ENCODE measurements at places on chromosomes 16 and 17. TPM values are rescaled to one million over a fixed set of nuclear protein-coding genes. Genes with fewer than 3 reads are reported as not detected.

DNA sequence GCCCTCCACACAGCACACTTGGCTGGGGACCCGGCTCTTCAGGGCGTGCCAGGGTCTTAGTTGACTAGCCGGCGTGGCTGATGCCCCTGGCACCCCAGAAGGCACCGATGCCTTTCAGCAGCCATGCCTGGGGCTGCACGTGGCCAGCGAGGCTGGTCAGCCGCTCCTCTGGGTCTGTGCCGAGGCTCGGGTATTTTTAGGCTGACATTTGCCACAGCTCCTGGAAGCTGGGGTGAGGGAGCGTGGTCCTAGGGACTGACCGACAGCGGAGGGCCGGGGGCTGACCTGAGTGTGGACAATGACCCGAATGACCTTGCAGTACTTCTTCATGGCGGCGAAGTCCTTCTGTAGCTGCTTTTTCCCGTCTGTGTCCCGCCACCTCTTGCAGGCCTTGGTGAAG, 3.9 kb downstream of the RPL3L start:
- peak; percentile 84 for DNase-seq

- no peak for DNase-seq
Observed at GRCh38 chr16:77873066-77873465, 84.7 kb downstream of the VAT1L start.

The TNS4 gene
- not detected for total RNA-seq

The C16orf86 gene
- total RNA-seq, result 5.6 TPM

GRCh38 chr16:88454523-88454947, 1.5 kb downstream of the ZFPM1 start:
- DNase-seq, result no peak

DNA sequence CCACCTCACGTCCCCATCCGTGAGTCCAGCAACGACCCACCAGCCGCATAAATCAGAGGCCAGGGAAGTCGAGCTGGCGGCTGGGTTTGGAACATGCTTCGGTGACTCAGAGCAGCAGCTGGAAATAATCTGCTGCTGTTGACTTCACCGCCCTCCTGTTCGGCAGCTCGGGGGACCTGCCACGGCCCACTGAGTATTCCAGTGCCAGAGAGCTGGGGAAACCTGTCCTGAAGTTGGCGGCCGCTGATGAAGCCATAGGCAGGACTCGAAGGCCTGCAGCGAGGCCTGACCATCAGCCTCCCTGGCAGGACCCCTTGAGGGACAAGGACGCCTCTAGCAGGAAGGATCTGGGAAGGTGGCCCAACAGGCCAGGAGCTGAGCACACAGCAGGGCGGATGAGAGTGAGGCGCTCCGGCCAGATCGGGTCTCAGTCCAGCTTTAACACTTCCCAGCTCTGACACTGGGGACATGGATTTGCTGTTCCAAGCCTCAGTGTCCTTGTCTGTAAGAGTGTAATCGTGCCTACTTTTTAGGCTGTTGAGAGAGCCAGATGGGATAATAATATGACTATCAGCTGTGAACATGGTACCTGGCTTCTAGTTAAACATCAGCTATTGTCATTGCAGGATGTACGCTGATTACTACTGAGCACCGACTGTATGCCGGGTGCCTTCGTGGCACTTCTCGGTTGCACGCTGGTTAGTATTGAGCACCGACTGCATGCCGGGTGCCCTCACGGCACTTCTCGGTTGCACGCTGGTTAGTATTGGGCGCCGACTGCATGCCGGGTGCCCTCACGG, 50.4 kb upstream of the CIBAR2 start:
- DNase-seq, result no peak

The SLC16A13 gene
- 0.48 TPM for total RNA-seq

The VAT1 gene
- total RNA-seq, result 81.3 TPM

The TP53TG3 gene
- not detected for total RNA-seq

- DNase-seq, result no peak
Observed at GRCh38 chr17:79085154-79085920, 10.7 kb downstream of the ENGASE start.

The PITPNM3 gene
- 0.57 TPM for total RNA-seq

The ZNF750 gene
- not detected for total RNA-seq

DNA sequence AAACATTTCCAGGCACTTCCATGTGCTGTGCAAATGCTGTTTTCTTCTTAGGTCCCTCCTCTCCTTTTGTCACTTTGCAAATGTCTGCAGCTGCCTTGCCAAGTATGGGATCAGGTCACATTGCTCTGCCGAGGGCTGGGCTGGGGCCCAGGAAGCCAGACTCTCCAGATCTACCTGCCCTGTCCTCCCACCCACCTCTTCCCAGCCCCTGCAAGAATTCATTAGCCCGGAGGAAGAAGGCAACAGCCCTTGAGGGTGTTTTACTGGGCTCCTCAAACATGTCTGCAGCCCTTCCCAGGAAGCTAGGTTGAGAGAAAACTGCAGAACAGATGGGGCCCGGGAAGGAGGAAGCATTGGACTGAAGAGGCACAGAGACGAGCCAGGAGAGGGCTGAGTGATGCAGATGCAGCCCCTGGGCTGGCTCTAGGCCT, 47.1 kb downstream of the WSB1 start:
- DNase-seq, result no peak

- no peak for DNase-seq
Observed at GRCh38 chr17:75019710-75020109, 7.2 kb downstream of the MRPL58 start.

GRCh38 chr17:46745376-46745775, 73.1 kb downstream of the WNT3 start:
- DNase-seq, result no peak

GRCh38 chr16:88810166-88810911, 1.4 kb downstream of the APRT start:
- no peak for DNase-seq

GRCh38 chr17:64480951-64481350, 15.9 kb downstream of the POLG2 start:
- DNase-seq, result no peak

The CCL14 gene
- 6.7 TPM for total RNA-seq

The GNGT2 gene
- 1.2 TPM for total RNA-seq

DNA sequence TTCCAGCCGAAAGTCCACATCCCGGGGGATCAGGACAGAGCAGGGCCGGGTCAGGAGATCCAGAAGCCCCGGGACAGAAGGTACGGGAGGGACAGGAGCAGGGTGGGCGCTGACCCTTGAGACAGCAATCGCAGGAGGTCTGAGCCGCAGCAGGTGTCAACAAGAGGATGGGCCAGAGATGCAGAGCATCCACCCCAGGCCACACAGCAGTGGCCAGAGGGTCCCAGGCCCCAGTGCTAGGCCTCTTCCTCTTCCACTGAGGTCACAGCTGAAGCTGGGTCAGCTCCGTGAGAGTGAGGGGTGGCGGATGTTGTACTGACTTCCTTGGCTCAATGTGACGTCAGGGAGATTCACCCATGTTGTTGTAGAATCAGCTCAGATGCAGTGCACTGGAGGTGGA, 8.7 kb upstream of the RNF213 start:
- no peak for DNase-seq

DNA sequence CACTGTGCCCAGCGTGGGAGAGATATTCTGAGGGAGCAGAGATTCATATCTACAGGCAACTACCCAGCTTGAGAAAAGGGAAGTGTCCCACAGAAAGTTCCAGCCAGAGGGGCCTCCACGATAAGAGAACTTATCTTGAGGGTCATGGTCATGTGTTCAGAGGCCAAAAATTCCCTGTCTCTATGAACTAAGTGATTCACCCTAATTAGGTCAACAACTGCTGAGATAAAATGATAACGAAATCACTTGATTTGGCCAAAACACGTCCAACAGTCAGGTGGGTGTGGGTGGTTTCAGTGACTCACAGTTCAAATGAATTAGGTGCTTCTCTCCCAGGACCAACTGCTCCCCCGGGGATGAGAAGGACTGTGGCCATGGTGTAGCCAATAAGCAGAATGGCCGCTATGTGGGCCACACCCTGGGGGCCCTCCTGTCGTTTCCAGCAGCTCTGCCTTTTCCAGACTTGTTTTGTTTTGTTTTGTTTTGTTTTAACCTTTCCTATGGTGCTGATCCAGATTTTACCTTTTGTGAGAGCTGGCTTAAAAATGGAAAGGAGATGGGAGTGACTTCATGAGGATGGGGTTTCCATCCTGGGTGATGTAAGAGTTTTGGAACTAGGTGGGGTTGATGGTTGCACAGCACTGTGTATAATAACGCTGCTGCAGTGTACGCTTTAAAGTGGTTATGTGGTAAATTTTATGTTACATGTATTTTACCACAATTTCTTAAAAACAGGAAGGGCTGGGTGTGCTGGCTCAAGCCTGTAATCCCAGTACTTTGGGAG, 8.7 kb downstream of the DNAI2 start:
- DNase-seq, result no peak

- DNase-seq, result no peak
Observed at GRCh38 chr17:45869676-45870341, 24.5 kb upstream of the MAPT start.

DNA sequence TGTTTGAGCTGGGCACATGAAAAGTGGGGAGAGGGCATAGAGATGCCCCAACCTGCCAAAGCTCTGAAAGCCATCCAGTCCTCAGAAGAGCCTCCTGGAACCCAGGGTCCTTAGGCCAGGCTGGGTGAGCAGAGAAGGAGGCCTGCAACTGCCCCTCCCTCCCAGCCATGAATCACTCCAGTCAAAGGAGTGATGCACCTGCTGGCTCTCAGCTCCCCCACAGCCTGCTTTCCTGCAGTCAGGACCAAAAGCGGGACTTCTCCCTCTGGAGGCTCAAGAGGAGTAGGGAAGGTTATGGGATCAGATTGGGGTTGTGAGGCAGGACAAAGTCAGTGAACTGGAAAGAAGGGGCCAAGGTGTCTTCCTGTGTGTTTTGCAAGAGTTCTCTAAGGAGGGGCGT, 145.6 kb downstream of the TMEM132E start:
- no peak for DNase-seq

DNA sequence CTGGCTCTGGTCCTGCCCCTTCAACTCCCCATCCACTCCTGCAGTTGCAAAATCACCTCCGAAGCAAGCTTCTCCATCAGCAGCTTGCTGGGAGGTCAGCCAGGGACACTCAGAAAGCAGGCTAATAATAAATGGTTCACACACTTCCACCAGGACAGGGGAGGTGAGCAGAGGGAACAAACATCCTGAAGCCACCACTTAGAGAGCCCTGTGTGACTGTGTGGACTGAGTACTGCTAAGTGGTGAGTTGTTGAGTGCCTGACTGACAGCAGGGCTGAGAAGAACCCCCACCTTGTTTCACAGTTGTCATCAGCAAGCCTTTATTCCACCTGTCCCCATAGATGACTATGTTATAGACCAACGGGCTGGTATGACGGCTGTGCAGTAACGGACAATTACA, 213.9 kb downstream of the CBLN1 start:
- DNase-seq, result no peak

GRCh38 chr16:20424129-20424866, 15.0 kb downstream of the ACSM5 start:
- DNase-seq, result no peak

The NBR1 gene
- total RNA-seq, result 97.6 TPM

- no peak for DNase-seq
Observed at GRCh38 chr17:57605675-57606105, 139.4 kb downstream of the CCDC182 start.

- no peak for DNase-seq
Observed at GRCh38 chr16:83316458-83316857, 491.3 kb upstream of the HSBP1 start.

GRCh38 chr17:83143817-83144231, 64.4 kb downstream of the METRNL start:
- peak; percentile 31 for DNase-seq

DNA sequence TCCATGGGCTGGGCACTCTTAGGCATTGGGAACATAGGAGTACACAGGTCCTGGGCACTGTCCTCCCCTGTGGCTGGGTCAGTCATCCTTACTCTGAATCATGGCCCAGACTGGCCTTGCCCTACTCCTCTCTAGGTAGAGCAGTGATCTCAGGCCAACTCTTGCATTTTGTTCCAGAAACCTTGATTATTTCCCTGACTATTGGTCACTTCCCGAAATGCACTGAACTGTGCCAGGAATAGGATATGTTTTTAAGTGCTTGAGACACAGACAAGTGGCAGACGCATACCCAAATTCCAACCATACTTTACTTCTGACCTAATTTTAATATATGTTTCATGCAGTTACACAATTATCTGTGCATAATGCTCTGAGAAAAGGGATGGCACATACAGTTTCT, 10.3 kb downstream of the KRABD2 start:
- no peak for DNase-seq

The B4GALNT2 gene
- total RNA-seq, result 0.03 TPM

- no peak for DNase-seq
Observed at GRCh38 chr17:12859520-12859919, 70.2 kb downstream of the ARHGAP44 start.

DNA sequence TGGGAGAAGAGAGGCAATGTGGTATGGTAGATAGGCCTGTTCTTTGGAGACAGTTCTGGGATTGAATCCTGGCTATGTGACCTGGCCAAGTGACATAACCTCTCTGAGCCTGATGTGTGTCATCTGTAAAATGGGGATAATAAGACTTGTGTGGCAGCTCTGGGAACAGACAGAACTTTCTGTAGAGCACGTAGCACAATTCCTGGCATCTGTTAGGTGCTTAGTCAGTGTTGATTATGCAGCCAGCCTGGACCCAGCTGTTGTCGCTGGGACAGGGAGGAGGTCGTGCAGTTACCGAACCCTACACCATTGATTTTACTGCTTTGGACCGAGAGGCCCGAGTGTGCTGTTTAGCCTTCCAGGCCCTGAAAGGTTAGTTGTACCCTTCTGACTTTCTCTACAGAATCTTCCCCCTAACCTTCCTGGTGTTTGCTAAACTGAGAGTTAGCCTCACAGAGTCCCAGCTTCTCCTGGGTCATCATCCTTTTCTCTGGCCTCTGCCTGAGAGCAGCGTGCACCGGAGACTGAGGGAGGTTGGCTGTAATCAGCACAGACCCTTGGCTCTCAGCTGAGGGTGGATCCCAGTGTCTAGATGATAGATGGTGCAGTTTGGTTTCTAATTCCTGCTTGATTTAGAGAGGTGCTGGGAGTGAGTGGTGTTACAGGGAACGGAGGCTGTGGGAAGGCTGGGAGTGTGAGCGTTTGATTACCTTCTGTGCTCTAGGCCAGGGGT, 31.9 kb downstream of the MSI2 start:
- DNase-seq, result no peak

- DNase-seq, result peak; percentile 78
Observed at GRCh38 chr17:29133121-29133713, 47.0 kb downstream of the MYO18A start.

DNA sequence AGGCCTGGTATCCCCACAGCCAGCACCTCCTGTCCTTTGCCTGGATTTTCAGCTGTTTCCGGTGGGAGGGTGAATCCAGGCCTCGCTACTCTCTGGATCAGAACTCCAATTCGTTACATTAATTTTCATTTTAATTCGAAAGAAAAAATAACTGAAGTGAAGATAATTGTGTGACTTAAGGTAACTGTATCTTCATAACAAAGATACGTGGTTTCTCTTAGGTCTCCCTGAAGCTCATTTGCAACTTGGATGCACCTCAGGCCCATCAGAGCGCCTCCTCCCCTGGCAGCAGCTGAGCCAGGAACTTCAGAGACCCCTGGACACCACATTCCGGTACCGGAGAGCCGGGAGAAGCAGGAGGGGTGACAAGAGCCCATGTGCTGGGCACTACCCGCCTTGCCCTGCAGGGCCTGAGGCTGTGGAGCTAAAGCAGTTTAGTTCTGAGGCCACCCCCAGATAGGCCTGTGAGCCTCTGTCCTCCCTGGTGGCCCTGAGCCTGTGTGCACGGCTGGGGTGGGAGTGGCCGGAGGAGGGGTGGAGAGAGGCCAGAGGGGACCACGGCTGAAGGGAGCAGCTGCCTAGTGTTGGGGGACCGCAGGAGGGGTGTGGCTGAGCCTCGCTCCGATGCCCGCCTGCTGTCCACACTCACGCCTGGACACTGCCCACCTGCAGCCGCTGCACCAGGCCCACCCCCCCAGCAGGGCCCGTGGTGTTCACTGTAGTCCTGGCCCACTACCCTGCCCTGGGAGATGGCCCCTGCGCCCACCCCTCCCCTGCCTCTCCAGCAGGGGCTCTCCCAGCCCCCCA, 11.4 kb upstream of the DUS1L start:
- no peak for DNase-seq

The RDM1 gene
- not detected for total RNA-seq

The XAF1 gene
- 31.7 TPM for total RNA-seq
